ENCODE measurements at places on chromosomes 6 and 20.

GRCh38 chr6:55531496-55531895 lies 47.5 kb downstream of the HMGCLL1 start:
- no peak for DNase-seq

DNA sequence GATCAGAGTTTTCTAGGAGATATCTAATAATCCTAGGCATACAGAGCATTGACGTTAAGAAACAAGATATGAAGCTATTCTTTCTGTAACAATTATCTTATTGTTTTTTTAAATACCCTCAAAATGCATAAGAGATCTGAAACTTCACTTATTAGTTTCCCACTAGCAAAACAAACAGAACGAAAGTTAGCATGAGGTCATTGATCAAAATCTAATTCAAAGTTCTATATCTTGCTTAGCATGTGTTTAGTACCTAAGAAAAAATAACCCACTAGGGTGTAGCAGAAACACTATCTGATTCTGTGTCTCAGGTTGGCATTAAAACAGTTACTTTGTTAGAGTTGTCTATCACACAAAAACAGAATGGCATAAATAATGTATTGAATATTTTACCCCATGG lies 1288.4 kb downstream of the EPHA7 start:
- DNase-seq, result no peak

- no peak for DNase-seq
Observed at GRCh38 chr6:109308018-109308492, 74.2 kb downstream of the CD164 start.

DNA sequence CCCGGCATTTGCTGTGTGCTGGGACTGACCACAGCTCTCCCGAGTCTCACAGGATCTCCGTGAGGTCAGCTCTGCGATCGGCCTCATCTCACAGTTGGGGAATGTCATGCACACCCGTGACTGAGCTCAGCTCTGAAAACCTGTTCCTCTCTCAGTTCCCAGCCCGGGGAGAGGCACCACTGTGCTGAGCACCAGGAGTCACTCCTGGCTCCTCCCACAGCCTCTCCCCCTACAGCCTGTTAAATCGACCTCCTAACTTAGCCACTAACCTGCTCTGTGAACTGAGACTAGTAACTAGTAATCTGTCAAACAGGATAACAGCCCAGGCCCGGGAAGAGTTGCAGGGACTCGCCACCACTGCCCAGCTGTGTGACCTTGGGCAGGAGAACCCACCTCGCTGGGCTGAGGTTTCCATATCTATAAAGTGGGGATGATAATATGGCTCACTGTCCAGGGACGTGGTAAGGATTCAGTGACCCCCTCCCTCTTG lies 20.1 kb upstream of the NOL4L start:
- DNase-seq, result no peak

- no peak for DNase-seq
Observed at GRCh38 chr6:123716506-123716905, 79.8 kb upstream of the TRDN start.

DNA sequence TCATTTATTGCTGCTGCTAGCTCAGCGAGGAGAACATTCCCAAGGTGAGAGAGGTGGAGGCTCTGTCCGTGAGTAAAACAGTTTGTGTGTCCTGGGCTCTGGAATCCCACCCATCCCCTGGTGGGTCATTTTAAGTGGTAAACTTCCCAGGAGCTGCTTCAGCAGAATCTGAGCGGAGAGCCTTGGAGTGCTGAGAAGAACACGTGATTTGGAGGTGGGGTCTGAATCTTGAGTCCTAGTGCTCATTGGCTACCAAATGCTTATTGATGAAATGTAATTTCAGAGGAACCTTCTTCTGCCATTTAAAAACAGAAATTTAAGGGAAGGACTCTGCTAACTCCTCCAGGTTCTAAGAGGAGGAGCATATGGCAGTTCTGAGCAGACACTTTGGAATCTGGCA lies 132.4 kb downstream of the CDH26 start:
- no peak for DNase-seq

DNA sequence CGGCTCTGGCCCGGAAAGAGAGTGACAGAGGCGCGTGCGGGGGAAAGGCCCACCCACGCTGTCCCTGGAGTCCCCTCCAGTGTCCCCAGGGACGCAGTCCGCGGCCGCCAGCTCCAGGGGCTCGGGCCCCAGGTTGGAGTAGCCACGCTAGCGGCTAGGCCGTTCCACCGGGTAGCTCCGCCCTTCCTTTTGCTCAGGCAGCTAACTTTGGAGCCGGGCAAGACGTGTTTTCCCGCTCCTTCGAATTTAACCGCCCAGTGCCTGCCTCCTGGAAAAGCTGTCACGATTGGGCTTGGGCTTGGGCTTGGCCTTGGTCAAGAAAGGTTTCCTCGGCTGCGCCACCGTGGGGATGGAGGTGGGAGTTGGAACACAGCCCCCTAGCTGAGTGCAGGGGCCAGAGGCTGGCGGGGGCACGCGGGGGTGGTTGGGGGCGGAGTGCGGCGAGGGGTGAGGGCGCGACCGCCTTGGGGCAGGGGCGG lies 4.7 kb downstream of the LINC00237 start:
- DNase-seq, result no peak

GRCh38 chr20:56187534-56188165 lies 60.9 kb upstream of the MC3R start:
- no peak for DNase-seq

- DNase-seq, result peak; percentile 52
Observed at GRCh38 chr20:59032713-59033059, 551 bp upstream of the ATP5F1E start.

- DNase-seq, result no peak
Observed at GRCh38 chr20:36549942-36550789, 8.8 kb downstream of the MYL9 start.

GRCh38 chr6:32933661-32934085 lies 7.2 kb downstream of the HLA-DMB start:
- DNase-seq, result peak; percentile 60

- no peak for DNase-seq
Observed at GRCh38 chr6:121830736-121831135, 395.3 kb downstream of the GJA1 start.

DNA sequence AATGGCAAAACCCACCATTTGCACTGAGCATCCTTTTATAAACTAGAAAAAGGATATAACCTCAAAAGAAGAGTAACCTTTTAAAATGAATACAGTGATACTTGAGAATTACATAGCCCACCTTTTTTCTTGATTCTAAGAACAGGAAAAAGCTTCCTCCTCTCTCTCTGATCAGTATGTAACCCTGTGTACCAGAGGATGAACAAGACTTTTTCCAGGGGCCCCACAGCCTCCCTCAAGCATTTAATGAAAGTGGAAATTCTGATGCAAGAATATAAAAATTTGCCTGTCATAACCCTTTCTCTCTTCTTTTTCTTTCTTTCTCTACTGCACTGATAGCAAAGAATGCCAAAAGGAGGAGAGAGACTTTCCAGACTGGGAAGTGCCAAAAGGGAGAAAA lies 64.2 kb upstream of the BTN3A2 start:
- no peak for DNase-seq

DNA sequence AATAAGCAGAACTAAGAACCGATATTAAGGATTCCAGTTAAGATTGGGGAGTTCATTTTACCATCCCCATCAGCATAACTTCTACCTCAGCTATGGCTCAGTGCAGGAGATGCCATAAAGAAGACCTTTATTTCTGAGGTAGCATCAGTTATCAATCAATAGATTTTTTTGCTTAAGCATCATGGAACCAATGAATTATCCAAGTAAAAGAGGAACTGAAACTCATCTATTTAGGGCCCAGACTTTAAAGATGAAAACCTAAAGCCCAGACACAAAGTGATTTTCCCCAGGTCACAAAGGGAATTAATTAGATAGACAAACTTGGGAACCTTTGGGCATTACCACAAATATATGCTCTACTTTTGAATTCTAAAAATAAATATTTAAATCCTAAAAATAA lies 59.2 kb upstream of the TINAG start:
- DNase-seq, result no peak

DNA sequence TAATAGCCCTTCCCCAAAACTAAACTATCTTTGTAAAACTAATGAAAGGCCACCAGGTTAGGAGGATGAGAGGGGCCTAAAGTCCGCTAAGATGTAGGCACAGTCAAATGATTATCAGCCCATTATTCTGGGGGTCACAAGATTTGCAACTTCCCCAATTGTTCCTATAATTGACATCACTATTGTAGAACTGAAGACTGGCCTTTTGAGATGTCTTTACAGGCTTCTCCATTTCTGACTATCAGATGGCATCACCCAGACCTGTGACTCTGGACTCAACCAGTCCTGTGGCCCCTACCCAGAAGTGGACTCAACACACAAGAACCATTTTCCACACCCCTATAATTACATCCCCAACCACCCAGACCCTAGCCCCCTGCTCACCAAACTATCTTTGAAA lies 61.5 kb upstream of the MAP7 start:
- no peak for DNase-seq

- no peak for DNase-seq
Observed at GRCh38 chr6:27775796-27776184, 136.4 kb downstream of the OR2B2 start.

DNA sequence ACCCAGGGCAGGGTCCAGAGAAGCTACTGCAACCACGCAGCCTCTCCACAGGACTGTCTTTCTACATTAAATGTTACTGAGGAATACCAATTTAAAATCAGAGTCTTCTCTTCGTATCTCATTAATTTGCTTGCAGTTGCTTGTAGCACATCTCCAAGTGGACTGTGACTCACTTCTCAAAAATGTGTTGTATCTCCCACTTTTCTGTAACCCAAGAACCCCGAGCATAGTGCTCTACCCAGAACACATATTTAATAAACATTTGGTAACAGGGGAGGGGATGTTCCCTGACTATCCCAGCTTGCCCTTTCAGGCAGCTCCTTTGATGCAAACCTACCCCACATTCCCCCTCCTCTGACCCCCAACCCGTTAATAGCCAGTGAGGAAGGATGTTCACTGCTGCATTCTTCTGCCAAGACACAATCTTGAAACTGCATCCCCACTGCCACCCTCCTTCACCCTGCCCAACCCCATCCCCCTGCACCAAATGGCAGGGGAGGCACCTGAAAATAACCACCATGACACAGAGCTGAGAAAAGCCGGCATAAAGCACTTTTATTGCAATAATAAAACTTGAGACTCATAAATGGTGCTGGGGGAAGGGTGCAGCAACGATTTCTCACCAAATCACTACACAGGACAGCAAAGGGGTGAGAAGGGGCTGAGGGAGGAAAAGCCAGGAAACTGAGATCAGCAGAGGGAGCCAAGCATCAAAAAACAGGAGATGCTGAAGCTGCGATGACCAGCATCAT lies 24.2 kb downstream of the FKBP1A start:
- no peak for DNase-seq

- no peak for DNase-seq
Observed at GRCh38 chr6:156030053-156030452, 574.4 kb upstream of the NOX3 start.

DNA sequence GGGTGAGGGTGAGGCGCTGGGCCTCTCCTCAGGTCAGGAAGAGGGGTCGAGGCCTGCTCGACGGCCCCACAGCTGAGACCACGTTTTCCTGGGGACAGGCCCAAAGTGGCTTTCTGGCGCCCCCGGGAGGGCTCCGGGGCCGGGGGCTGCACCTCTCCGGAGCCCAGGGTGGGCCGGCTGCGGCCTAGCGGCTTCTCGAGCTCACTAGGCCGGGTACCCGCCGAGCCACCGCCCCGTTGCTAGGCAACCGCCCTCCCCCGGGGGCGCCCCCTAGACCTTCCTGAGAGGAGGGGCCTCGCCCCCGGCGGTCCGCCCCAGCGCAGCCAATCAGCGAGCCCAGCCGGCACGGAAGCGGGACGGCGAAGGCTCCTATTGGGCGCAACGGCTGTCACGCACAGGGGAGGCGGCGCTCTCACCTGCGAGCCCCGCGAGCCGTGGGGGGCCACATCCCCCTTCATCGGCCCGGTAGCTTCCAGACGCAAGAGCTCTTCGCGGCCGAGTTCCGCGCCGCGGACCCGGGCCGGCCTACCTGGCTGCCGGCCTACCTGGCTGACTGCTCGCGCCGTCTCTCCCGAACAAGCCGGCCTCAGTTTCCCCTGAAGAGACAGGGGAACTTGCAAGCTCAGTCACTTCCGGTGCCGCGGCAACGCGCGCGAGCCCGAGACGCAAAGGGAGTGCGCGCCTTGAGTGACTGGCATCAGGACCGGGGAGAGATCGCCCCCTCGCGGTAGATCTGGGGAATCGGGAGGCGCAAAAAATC lies 831 bp upstream of the BCL2L1 start:
- peak; percentile 96 for DNase-seq

GRCh38 chr6:7085911-7086310 lies 21.9 kb upstream of the RREB1 start:
- DNase-seq, result no peak

- DNase-seq, result no peak
Observed at GRCh38 chr6:47631797-47632196, 66.6 kb upstream of the ADGRF4 start.

DNA sequence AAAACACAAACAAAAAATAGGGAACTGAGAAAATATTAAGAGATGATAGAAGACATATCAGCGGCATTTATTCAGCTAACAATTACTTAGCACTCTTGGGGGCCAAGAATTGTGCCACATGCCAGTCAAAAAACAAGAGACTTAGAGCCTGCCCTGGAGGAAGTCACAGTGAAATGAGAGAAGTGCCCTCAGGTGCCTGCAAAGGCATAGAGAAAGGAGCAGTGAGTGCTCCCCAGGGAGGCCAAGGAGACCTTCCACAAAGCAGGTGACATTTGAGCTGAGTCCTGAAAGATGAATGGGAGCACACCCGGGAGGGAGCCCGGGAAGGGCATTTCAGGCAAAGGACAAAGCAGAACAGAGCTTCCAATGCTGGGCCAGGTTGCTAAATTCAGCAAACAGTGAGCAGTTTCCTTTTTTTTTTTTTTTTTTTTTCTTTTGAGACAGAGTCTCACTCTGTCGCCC lies 184.7 kb upstream of the JARID2 start:
- no peak for DNase-seq

GRCh38 chr6:34585512-34586061 lies 29.5 kb upstream of the SPDEF start:
- DNase-seq, result no peak

- no peak for DNase-seq
Observed at GRCh38 chr6:170038251-170038650, 252.6 kb downstream of the DLL1 start.

- DNase-seq, result no peak
Observed at GRCh38 chr6:36418558-36418957, 24.1 kb downstream of the PXT1 start.

DNA sequence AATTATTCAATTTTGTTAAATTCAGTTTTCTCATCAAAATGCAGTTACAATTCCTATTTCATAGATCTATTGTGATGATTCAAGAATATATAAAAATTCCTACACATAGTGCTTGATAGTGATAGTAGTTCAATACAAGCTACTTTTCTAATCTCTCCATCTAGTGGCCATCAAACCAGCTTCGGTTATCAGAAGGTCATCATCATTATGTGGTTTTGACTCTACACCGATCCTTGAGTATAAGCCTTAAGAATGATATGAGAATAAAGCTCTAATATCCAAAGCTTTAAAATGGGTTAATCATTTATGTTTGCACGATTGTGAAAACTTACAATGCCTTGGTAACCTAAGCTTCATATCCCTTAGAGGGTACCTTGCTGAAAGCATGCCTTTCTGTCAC lies 167.5 kb upstream of the PREP start:
- no peak for DNase-seq

All from ACHN (cell line).